ENCODE measurements at places on chromosomes 12 and 14. TPM values are rescaled to one million over a fixed set of nuclear protein-coding genes. Genes with fewer than 3 reads are reported as not detected.

DNA sequence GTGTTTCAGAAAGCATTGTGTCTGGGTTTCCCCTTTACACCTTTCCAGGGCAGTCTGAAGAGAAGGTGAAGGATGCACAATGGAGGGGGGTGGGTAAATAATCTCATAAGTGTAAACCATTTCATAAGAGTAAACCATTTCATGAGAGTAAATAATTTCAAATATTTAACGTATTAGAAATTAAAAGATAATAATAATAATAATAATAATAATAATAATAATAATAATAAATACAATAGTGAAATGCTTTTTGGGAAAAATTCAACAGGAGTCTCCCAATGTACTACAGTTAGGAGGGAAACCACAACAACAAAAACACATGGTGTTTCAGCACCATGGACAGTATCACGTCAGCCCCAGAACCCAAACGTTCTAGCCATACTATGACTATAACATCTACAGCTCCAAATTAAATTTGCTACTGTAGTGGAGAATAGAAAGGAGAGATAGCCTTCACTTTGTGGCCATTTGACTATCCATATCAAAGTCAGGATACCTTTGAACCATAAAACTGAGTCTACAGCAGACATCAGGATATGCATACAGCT is 691.8 kb downstream of the BCL11B start:
- H3K4me3 ChIP-seq, result no peak overlapping the region
- H3K27me3 ChIP-seq, result peaks cover 2% of the 10 kb centered on the region
- no peak overlapping the region for H3K27ac ChIP-seq

KLRG1 gene
- total RNA-seq, result 0.69 TPM

GRCh38 chr12:27517961-27518665 is 5.9 kb upstream of the PPFIBP1 start:
- no peak overlapping the region for H3K4me3 ChIP-seq
- H3K4me1 ChIP-seq, result peaks cover 21% of the 10 kb centered on the region
- no peak for DNase-seq
- no peak overlapping the region for H3K27ac ChIP-seq

DNA sequence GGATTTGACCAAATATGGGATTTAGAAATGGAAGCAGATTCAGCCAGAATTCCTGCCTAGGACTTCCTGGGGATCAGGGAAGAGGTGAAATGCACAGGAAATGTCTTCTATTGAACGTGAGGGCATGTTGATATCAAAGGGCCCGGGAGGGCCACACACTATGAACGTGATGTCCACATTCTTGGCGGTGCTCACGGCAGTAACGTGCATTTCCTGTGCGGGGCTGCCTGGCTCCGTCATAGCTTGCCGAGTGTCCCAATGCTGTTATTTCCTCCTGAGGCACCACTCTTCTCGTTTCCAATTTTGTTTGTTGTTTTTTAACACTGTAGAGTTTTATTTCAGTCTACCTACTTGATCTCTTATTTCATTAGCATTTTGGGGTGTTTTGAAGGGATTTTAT is 67.3 kb downstream of the ZNF664 start:
- no peaks in the 10 kb centered on the region for H3K4me1 ChIP-seq
- no peak for DNase-seq
- H3K36me3 ChIP-seq, result no peaks in the 10 kb centered on the region
- H3K27me3 ChIP-seq, result peaks cover 12% of the 10 kb centered on the region
- H3K4me3 ChIP-seq, result no peak overlapping the region

DNA sequence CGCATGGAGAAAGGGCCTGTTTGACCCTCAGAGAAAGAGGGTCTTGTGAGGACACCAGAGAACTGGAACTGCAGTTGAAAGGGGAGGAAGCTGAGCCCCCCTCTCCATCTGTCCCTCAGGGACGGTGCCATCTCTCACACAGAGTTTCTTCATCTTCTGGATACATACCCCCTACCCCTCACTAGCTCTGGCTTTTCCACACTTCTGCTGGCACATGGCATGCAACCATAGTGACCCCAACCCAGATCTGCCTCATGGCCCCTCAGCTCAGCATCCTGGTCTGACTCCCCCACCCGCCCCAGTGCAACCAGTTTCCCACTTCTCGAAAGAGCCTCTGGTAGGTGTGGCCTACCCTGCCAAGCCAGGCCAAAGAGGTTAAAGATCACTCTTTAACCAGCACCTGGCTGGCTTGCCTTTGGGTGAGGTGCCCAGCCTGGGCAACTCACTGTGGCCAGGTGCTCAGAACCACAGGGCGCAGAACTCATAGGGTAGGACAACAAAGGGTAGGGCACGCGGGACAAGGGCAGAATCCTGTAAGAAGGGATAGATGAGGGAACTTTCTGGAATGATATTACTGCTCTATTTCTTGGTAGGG is 25.8 kb downstream of the GALNT16 start:
- DNase-seq, result no peak
- H3K27me3 ChIP-seq, result peaks cover 2% of the 10 kb centered on the region
- no peak overlapping the region for H3K4me3 ChIP-seq
- no peaks in the 10 kb centered on the region for H3K36me3 ChIP-seq
- H3K4me1 ChIP-seq, result no peaks in the 10 kb centered on the region

GRCh38 chr14:66383257-66383656 is 102.9 kb upstream of the CCDC196 start:
- DNase-seq, result no peak
- peaks cover 5% of the 10 kb centered on the region for H3K27me3 ChIP-seq
- no peak overlapping the region for H3K4me3 ChIP-seq
- H3K36me3 ChIP-seq, result no peaks in the 10 kb centered on the region
- H3K4me1 ChIP-seq, result no peaks in the 10 kb centered on the region

DNA sequence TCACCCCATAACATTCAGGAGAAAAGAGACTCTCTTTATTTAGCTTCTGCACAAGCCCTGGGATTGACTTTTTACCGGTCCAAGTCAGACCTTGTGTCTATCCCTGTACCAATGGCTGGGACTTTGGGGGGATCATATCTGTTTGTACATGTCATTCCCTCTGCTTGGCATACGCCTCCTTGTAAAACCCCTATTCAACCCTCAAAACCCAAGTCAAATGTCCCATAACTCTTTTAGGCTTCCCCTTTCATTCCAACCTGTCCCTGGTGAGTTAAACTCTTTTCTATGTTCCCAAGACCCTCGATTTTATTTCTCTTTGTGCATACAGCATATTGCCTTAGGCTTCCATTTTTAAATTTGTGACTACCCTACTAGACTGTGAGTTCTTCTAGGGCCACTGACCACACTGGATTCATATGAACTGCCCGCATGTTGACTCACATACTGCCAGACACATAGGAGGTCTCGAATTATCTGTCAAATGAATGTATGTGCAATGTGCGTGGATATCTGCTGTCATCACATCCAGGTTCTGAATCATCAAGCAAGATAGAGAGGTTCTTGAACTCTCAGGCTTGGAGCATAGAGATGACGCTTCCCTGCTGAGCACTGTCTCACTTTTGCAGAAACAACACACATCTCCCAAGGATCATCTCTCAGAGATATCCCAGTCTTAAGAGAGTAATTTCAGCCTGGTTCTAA is 548.6 kb upstream of the TBX3 start:
- H3K27me3 ChIP-seq, result no peaks in the 10 kb centered on the region
- no peaks in the 10 kb centered on the region for H3K36me3 ChIP-seq
- H3K4me3 ChIP-seq, result no peak overlapping the region
- no peak overlapping the region for H3K27ac ChIP-seq

- H3K27me3 ChIP-seq, result peaks cover 6% of the 10 kb centered on the region
- H3K27ac ChIP-seq, result no peak overlapping the region
- DNase-seq, result no peak
Observed at GRCh38 chr12:103933237-103933636, 3.0 kb downstream of the HSP90B1 start.

DNA sequence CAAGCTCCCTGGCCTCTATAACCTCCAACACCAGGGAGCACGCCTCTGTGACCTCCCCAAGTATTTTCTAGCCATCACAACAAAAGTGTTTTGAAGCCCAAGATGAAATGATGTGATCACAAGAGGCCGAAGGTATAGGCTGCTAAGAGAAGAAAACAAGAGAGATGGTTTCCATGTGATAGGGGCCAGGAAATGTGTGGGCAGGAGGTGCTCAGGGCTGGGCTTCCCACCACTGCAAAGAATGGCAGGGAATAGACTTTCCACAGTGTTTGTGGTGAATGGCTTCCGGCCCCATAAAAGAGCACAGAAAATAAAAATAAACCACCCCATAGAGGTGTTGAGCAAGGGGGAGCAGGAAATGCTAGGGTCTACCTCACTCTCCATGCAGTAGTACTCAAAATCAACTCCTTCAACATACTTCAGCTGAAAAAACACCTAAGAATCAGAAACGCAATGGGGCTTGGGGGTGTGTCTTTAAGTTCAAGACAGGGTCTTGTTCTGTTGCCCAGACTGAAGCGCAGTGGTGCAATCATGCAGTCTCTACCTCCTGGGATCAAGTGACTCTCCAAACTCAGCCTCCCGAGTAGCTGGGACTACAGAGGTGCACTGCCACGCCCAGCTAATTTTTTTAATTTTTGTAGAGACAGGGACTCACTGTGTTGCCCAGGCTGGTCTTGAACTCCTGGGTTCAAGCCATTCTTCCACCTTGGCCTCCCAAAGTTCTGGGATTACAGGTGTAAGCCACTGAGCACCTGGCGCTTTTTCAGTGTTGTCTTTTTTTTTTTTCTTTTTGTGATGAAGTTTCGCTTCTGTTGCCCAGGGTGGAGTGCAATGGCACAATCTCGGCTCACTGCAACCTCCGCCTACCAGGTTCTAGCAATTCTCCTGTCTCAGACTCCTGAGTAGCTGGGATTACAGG is 27.1 kb downstream of the DAD1 start:
- no peaks in the 10 kb centered on the region for H3K27me3 ChIP-seq
- H3K4me1 ChIP-seq, result peaks cover 96% of the 10 kb centered on the region
- H3K27ac ChIP-seq, result peak overlapping the region; percentile 96
- peak overlapping the region; percentile 82 for H3K4me3 ChIP-seq
- H3K36me3 ChIP-seq, result peaks cover 29% of the 10 kb centered on the region

CLEC1B gene
- total RNA-seq, result not detected

DNA sequence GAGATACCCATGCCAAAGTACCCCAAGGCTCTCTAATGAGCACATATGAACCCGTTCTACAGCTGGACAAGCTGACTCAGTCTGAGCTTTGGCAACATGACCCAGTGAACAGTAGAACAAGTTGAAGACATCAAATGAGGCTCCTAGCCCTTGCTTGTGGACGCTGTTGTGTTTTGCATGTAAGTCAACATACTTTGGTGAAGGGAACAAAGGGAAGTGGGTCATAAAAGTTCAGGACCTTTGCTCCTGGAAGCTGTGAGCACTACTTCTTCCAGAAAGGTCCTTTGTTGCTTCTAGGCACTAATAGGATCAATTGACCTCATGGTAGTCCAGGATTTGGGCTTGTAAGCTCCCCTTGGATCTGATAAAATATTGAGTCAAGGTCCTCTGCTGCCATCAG is 613.5 kb upstream of the TBX3 start:
- no peaks in the 10 kb centered on the region for H3K4me1 ChIP-seq
- H3K27me3 ChIP-seq, result no peaks in the 10 kb centered on the region
- no peak overlapping the region for H3K27ac ChIP-seq

KIF5A gene
- 2.4 TPM for total RNA-seq

- no peak overlapping the region for H3K4me3 ChIP-seq
- DNase-seq, result no peak
- H3K27me3 ChIP-seq, result peaks cover 1% of the 10 kb centered on the region
- H3K36me3 ChIP-seq, result no peaks in the 10 kb centered on the region
- no peaks in the 10 kb centered on the region for H3K4me1 ChIP-seq
- H3K27ac ChIP-seq, result no peak overlapping the region
Observed at GRCh38 chr12:129009833-129010622, 156.8 kb downstream of the GLT1D1 start.

GRCh38 chr14:97331058-97331457 is 533.9 kb downstream of the VRK1 start:
- DNase-seq, result no peak
- no peak overlapping the region for H3K4me3 ChIP-seq
- no peaks in the 10 kb centered on the region for H3K27me3 ChIP-seq
- H3K4me1 ChIP-seq, result peaks cover 26% of the 10 kb centered on the region
- H3K36me3 ChIP-seq, result no peaks in the 10 kb centered on the region

DNA sequence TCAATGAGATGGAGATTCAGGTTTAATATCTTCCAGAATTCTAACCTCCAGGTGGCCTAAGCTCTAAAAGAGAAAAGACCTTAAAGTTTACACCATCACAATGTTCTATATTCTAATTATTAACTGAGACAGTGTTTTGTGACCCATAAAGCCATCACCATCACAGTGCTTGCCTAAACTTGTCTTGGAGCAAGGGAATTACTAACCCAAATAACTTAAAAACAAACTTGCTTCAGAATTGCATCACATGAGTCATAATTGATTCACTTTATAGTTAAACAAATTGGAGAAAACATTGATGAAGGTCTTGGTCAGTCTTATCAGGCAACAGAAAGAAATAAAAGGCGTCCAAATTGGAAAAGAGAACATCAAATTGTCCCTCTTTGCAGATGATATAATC is 54.5 kb upstream of the ALG10 start:
- no peaks in the 10 kb centered on the region for H3K4me1 ChIP-seq
- no peak overlapping the region for H3K27ac ChIP-seq
- no peaks in the 10 kb centered on the region for H3K36me3 ChIP-seq

- no peaks in the 10 kb centered on the region for H3K27me3 ChIP-seq
- DNase-seq, result no peak
- H3K27ac ChIP-seq, result no peak overlapping the region
- no peak overlapping the region for H3K4me3 ChIP-seq
- no peaks in the 10 kb centered on the region for H3K4me1 ChIP-seq
- peaks cover 66% of the 10 kb centered on the region for H3K36me3 ChIP-seq
Observed at GRCh38 chr12:3720772-3721171, 32.1 kb downstream of the CRACR2A start.
